Amygdala (tissue), 56 donors: ENCODE measurements at places on chromosomes 13 and 19.

- DNase-seq, result no peak
Observed at GRCh38 chr13:79776531-79777295, 295.8 kb downstream of the NDFIP2 start.

DNA sequence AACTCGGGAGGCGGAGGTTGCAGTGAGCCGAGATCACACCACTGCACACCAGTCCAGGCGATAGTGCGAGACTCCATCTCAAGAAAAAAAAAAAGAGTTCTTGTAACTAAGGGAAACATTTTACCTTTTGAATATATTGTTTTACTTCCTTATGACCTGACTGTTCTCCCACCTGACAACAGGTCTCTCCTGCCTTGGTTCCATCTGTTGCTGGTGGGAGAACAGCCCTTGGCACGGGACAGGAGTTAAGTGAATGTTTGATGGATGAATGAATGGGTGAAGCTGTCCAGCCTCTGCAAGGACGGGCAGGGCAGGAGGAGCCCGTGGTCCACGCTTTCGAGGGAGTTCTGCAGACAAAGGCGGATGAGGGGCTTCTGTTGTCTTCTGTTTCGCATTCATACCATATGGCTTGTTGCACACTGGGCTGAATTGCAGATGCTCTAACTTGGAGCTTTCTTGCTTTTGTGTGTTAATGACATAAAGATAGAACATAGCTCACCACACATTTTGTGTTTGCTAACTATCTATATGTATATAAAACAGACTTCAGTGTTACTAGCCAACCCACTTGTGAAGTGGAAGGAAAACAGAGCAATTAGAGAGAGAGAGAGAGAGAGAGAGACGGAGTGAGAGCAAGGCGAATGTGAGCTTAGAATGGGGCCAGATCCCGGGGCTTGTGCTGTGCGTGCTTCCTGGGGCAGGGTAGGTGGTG is 16.2 kb upstream of the CCNE1 start:
- DNase-seq, result no peak

DNA sequence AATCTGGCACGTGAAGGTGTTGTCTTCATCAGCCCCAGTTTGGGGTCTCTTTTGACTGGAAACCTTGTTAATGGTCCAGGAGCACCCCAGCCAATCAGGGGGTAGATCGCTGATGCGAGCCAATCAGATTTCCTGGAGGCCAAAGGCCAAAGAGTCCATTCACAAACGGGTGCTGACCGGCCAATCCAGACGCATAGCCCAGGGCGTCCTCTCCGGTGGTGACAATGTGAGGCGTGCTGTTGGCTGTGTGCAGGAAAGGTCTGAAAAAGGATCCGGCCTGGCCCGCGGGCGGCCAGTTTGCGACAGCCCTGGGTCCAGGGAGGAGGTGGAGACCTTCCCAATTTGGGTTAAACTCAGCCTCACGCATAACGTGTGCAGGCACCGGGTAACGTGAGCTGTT is 3.1 kb downstream of the MAST3 start:
- DNase-seq, result no peak

GRCh38 chr13:100881291-100881864 is 206.8 kb upstream of the TMTC4 start:
- DNase-seq, result no peak

- DNase-seq, result no peak
Observed at GRCh38 chr19:46288896-46289588, 7.8 kb upstream of the HIF3A start.

DNA sequence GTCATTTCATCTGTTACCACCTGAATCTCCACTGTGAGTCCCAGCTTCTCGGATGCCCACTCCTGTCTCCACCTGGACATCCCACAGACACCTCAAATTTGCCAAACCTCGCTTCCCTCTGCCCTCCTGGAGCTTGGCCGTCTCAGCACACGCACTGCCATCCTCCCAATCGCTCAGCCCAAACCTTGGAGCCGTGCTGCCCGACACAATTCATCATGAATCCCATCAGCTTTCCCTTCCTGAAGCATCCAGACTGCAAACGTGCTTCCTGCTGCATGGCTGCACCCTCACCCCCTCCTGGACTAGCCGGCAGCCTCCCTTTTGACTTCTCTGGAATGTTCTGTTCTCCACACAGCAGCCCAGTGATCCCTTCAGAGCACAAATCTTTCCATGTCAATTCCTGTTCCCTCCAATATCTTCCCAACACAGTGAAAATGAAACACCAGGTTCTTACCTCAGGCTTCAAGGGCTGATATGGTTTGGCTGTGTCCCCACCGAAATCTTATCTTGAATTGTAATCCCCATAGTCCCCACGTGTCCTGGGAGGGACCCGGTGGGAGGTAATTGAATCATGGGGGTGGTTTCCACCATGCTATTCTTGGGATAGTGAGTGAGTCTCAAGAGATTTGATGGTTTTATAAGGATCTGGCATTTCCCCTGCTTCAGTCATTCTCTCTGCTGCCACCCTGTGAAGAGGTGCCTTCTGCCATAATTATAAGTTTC is 1.1 kb upstream of the PROZ start:
- DNase-seq, result no peak
